ENCODE measurements at places on chromosomes 4 and X.

- DNase-seq = no peak
These were observed 250.0 kb upstream of the NR3C2 start for GRCh38 chr4:148692242-148692641.

DNA sequence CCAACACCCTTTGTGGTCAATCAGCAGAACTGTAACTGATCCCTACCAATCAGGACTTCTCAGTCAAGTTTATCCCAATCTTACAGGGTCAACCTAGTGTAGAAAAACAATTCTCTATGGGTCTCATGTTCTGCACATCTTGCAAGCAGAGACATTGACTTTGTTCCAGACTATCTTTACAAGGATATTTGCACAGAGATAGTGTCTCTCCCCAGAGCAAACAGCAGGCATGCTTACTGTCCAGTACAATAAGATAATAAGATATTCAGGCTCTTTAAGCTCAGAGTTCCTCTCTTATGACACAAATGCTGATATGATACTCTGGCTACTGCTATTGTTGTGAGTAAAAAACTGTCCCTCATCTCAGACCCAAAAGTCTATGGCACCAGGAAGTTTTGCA is 53.2 kb downstream of the ACSL4 start:
- DNase-seq = no peak

DNA sequence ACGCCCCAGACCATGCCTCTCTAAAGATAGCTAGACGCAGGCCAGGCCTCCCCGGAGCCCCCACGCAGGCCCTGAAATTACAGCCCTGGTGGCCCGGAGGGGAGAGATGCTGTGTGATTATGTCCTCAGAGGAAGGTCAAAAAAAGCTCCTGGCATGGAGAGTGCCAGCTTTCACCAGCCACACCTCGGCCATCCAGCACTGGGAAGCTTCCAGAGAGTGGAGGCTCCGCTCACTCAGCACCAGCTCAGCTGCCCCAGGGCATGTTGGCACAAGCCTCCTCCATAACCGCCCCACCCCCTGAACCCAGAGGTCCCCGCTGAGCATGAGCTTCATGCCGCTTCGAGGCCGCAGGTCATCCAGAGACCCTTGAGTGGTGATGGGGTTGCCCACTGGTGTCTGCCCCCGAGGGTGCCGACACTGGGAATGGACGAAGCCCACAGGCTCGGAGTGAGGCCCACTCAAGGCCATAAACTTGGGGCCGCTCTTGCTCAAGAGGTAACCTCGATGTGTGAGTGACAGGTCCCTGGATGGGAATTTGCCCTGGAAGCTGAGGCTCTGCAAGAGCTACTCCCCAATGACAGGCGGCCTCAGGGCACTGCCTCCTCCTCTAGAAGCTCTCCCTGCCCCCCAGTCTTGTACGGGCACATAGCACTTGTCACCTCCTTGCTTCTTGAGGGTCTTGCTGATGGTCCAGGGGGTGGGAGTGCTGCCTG is 4.4 kb upstream of the BGN start:
- DNase-seq = no peak

GRCh38 chr4:94442251-94442650 is 9.5 kb upstream of the PDLIM5 start:
- no peak for DNase-seq

- DNase-seq = no peak
These were observed 277.0 kb upstream of the EDA2R start for GRCh38 chrX:66915893-66916292.

DNA sequence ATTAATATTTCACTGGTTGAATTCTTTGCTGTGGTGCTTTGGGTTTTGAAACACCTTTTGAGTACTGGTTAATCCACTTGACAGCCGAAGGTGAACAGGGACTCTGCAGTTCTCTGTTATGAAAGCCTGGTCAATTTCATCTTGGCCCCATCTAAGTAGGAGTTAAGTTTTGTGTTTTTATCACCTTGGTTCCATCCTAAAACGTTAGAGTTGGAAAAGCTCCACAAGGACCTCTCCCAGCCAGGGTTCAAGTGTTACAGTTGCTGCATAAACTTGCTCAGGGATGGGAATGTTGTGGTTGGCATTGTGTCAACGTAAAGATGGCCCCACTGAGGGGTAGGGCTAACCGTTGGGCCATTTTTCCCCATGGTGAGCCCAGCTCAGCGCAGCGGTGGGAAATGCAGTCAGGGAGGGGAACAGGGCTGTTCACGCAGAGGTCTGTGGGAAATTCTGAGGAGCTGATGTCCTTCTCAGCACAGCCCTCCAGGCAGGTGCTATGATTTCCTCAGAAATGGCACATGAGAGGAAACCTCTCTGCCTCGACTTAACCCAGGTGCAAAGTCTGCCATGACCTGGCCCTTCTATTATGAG is 188.7 kb downstream of the STIM2 start:
- DNase-seq = no peak

DNA sequence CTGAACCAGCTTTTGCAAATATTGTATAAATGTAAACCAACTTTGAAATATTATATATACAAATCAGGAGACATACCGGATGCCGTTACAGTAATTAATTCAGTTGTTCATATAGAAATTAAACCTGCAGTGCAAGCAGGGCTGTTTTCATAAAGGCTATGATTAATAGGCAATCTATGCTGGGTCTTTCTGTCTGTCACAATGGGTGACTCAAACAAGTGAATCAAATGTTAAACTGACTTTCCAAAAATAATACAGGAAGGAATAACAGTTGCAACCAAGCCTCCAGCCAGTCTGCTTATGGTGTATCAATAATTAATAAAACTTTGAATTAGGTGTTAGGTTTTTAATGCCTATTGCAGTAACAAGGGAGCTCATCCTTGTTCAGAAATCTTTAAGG is 43.9 kb downstream of the GABRB1 start:
- DNase-seq = no peak

- DNase-seq = no peak
These were observed 369.2 kb upstream of the LCORL start for GRCh38 chr4:18390655-18391353.

DNA sequence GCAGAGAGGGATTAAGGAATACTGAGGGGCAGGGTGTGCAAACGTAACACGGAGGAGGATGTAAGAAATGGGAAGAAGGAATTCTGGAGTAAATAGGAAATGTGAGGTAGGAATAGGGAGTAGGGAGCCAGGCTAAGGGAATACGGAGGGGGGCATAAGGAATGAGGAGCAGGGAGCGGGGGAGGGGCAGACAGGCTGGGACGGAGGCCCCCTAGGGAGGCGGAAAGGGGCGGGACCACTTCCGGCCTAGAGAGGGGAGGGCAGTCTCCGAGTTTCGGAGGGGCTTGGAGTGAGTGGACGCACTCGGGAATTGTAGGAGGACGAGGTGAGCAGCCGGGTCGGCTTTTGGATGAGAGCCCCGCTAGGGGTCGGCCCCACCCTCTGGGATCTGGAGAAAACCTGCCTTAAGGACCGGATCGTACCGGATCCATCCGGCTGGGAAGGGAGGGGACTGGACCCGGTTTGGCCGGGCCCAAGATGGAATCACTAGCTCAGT is 612 bp downstream of the MAGED2 start:
- DNase-seq = no peak

GRCh38 chr4:184151988-184152485 is 65.6 kb downstream of the ENPP6 start:
- DNase-seq = no peak

- no peak for DNase-seq
These were observed 605.2 kb downstream of the KLHL13 start for GRCh38 chrX:117511379-117511778.

DNA sequence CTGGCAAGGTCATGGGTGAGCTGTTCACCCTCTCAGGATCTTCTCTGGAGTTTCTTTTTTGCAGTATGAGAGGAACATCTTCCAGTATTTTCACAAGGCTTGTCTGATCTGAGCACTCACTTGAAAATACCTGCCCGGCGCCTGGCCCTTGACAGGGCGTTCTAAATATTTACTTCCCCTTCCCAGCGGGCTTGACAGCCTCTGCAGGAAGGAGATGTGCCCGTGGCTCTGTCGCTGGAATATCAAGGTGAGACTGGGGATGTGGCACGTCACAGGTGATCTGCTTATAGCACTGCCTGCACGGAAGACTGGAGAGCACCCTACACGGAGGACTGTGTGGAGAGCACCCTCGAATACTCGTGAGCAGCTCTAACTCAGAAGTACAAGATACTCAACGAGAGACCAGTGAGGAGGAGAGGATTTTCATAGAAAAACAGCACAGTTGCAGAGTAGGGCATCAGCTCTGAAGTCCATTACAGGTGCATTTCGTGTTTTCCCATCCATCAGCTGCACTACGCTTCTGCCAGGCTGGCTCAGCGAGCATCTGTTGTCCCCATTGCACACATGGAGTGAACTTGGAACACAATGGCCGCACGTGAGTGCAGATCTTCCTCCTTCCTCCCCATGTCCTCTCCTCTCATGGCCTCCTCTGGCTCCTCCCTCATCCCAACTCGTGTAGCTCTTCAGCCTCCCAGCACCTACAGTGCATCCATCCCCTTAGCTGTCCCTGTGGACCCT is 32.1 kb downstream of the ZBTB49 start:
- no peak for DNase-seq

GRCh38 chrX:68490644-68491043 is 8.2 kb upstream of the YIPF6 start:
- no peak for DNase-seq

DNA sequence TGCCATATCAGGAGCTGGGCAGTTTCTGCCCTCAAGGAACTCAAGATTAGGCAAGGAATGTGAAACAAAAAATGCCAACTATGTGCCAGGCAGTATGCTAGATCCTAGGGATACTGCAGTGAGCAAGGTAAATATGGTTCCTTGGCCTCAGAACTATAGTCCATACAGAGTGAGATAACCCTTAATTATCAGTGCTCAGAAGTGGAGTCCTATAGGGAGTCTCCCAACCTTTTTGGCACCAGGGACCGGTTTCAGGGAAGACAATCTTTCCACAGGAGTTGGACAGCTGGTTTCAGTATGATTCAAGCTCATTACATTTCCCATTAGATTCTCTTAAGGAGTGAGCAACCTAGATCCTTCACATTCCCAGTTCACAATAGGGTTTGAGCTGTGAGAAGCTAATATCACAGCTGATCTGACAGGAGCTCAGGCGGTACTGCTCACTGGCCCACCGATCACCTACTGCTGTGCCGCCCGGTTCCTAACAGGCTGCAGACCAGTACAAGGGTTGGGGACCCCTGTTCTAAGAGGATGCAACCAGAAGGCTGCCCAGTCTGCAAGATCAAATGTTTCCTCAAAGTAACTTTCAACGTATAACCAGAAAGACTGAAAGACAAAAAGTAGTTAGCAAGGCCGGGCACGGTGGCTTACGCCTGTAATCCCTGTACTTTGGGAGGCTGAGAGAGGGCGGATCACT is 1.7 kb upstream of the SRP72 start:
- DNase-seq = no peak

GRCh38 chr4:43452948-43453347 is 560.4 kb downstream of the GRXCR1 start:
- DNase-seq = no peak

GRCh38 chrX:46712764-46713163 is 46.2 kb downstream of the SLC9A7 start:
- no peak for DNase-seq

- no peak for DNase-seq
These were observed 140.8 kb upstream of the SFRP2 start for GRCh38 chr4:153929675-153930074.

GRCh38 chr4:182194091-182194824 is 48.9 kb upstream of the TENM3 start:
- DNase-seq = no peak

- DNase-seq = no peak
These were observed 114.7 kb upstream of the ARMCX2 start for GRCh38 chrX:101774340-101774739.

DNA sequence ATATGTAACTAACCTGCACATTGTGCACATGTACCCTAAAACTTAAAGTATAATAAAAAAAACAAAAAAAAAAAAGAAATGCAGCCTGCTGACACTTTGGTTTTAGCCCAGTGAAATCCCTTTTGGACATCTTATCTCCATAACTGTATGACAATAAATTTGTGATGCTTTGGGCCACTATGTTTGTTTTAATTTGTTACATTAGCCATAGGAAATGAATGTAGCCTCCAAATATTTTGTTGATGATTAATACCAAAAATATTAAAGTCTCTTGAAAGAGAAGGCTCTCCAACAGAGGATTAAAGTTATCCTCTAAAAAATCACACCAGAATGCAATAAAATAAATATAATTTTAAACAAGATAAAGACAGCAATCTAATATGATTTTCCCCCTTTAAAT is 852.7 kb upstream of the SLIT2 start:
- DNase-seq = no peak

- no peak for DNase-seq
These were observed 35.6 kb downstream of the FRMPD3 start for GRCh38 chrX:107485013-107485412.

DNA sequence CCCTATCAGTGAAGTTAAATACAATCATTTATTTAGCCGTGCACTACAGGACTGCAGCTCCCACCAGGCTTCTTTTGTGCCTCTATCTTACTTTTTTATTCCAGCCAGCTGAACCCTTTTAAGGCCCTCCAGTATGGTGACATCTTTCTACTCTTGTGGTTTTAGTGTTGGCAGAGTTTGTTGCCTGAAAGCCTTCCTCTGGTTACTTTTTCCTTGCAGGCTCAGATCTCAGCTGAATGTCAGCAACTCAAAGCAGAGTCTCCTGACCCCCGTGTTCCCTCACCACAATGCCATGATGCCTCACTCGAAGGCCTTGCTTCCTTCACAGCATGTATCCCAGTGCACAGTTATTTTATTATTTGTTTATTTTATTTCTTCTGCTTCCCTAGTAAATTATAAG is 818.9 kb upstream of the LCORL start:
- no peak for DNase-seq

DNA sequence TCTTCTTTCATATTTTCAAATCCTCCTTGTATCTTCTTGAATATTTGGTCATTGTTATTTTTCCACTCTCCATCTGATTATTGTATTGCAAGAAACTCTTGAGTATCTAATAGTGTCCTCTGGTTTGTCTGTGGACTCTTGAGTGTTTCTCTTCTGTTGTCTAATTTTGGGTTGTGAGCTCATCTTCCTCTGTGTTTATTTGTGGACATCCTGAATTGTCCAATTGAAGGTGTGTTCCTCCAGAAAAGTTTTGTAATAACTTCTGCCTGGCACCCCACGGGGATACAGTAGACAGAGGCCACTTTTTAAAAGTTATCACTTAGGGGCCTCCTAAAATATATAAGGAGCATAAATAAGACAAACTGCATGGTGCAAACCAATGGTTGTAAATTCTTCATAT is 3.1 kb upstream of the CC2D2A start:
- no peak for DNase-seq

- DNase-seq = no peak
These were observed 623.9 kb downstream of the CENPC start for GRCh38 chr4:66921433-66921832.

GRCh38 chr4:69210911-69211310 is 3.6 kb downstream of the UGT2B11 start:
- no peak for DNase-seq

GRCh38 chrX:154098551-154098950 is 1.0 kb upstream of the MECP2 start:
- no peak for DNase-seq

All from GM18507 (cell line).